ENCODE measurements at places on chromosomes 7 and 10.
A peak's percentile ranks its signal among the peaks of the same experiment; 100 is the strongest.

DNA sequence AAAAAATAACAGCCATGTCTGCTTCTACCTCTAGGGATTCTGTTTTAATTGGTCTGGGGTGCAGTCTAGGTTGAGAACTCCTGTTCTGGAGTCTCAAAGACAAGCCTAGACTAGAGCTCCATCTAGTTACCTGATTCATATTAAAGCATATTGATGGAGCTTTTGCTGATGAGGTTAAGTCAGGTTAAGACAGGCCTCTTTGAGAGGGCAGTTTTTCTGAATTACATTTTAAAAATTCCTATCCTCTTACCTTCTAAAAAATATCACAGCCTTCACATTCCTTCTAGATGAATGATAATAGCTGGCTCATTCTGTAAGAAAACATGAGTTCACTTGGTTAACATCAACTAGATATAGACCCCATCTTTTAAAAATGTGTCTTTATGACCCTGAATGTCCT, 28.9 kb downstream of the MGAM start:
- no peak for DNase-seq

DNA sequence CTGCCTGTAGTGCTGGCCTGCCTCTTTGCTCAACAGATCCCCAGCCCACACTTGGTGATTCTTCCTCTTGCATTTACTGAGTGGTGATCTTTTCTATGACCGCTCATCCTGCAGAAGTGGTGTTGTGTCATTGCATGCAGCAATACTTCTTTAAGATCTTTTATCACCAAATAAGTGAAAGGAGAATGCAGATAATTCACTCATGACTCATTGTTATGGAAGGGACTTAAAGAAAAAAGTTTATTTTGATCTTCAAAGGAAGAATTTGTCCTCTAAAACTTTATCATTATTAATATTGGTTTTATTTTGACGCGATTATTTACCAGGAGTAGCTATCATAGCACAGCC, 489.1 kb upstream of the CELF2 start:
- no peak for DNase-seq

DNA sequence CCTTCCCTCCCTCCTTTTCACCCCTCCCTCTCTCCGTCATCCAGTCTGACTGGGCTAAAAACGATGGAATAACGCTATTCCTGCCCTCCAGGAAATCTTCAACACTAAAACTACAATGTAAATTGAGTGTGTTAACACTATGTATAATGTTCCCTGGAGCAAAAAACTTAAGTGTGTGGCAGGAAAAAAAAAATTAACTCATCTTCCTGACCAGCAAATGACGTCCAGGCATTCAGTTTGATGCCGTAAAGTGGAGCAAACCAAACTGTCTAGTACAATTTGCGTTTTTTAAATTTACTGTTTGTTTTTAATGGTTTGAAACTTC, 545 bp upstream of the MTPN start:
- DNase-seq: no peak

DNA sequence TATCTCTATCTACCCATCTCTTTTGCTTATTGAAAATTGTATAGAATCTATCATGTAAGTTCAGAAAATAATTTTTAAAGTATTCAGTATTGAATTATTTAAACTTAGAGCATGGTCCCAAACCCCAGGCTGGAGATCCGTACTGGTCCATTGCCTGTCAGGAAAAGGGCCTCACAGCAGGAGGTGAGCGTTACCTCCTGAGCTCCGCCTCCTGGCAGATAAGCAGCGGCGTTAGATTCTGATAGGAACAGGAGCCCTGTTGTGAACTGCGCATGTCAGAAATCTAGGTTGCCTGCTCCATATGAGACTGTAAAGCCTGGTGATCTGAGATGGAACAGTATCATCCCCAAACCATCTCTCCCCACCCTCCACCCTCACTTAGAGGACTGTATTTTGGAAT, 266.0 kb upstream of the CNTNAP2 start:
- DNase-seq: no peak

GRCh38 chr7:154848464-154848863, 154.5 kb downstream of the PAXIP1 start:
- no peak for DNase-seq

- DNase-seq: no peak
Measured at GRCh38 chr7:81676105-81676811, 93.6 kb downstream of the HGF start.

GRCh38 chr7:28623105-28623730, 210.9 kb downstream of the CREB5 start:
- DNase-seq: no peak

GRCh38 chr7:25894902-25895791, 256.9 kb upstream of the NFE2L3 start:
- peak; percentile 91 for DNase-seq

GRCh38 chr7:77727936-77728701, 31.9 kb downstream of the RSBN1L start:
- DNase-seq: peak; percentile 87

GRCh38 chr10:11553773-11554381, 57.6 kb downstream of the USP6NL start:
- no peak for DNase-seq

Data from common myeloid progenitor, CD34-positive (primary cell).